ENCODE measurements at places on chromosomes 7 and 10.
A peak's percentile ranks its signal among the peaks of the same experiment; 100 is the strongest.

- DNase-seq: peak; percentile 43
These were observed 409 bp downstream of the DNMBP start for GRCh38 chr10:100009283-100009792.

DNA sequence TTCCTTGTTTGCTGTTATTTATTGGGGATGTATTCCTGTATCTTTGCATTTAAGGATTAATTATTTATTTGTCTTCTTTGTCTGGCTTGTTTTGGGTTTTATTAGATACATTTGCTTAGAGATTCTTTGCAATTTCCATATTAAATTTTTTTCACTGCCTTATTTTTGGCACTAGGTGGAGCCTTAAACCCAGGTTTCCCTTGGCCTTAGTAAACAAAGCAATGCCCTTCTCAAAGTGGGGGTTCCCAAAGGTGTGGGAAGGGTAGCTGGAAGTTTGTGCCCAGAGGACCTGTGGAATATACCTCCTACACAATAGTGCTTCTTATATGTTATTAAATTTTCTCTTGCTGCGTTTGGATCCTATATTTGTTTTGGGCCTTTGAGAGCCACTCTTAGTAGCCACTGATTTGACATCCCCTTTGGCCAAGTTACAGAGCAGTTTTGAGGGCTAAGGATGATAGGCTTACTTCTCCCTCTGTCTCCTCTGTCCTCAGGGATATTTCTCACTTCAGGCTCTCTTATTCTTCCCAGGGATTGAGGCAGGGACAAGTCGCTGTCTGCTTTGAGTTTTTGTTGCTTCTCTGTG, 162.3 kb downstream of the ITGB1 start:
- peak; percentile 23 for DNase-seq

- DNase-seq: no peak
These were observed 50.5 kb downstream of the VIPR2 start for GRCh38 chr7:159094023-159094740.

DNA sequence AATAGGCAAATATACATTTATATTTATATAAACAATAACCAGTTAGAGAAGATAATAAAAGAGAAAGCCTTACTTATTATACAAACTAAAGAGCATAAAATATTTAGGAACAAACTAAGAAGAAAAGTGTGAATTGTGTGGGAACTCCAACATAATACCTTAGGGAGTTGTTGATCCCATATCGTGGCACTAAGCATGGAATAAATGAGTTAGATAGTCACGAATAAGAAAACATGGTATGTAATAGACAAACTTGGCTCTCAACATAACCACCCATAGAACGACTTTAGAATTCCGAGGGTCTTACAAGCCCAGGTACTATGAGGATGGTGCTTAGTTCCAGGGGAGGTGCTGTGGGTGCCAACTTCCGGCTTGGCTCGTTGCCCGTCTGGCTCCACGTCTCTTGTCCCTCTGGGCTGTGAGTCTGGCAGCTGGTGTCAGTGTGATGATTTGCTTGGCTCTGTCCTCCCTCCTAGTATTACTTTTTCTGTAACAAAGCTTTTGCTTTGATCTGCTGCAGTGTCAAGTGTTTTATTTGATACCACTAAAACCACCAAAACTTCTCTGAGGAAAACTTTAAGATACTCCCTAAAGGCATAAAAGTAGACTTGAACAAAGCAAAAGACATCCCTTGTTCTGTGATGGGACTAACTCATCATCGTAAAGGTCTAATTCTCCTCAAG, 9.5 kb upstream of the RBM20 start:
- DNase-seq: no peak

DNA sequence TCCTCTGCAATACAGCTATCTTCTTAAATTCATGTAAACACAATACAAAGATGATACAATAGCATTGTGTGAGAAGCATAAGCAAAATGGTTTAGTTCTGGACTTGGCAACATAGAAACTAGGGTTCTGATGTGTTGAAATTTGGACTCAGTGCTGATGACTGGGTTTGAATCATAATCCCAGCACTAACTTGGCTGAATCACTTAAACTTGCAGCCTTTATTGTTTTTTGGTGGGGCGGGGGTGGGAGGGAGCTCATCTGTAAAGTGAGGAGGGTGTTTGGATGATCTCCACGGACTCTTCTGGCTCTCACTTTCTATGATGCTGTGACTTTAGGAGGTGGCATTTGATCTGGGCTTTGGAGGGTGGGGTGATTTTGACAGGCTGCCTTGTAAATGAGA, 158.2 kb downstream of the WNT2 start:
- no peak for DNase-seq

DNA sequence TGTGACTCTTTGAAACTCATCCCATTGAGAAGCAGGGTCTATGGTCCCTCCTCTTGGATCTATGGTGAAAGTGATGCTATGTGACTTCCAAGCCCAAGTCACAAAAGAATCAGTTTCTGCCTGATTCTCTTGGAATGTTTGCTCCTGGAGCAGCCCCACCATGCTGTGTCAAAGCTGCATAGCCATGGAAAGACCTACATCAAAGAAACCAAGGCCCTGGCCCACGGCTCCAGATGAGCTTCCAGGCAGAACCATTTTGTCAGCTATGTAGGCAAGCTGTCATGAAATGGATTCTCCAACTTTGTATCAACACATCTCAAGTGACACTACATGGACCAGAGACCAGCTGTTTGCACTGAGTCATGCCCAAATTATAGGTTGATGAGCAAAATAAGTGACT, 77.0 kb downstream of the AASS start:
- DNase-seq: no peak

- DNase-seq: peak; percentile 18
These were observed 382.5 kb upstream of the KIAA1217 start for GRCh38 chr10:23826421-23826820.

DNA sequence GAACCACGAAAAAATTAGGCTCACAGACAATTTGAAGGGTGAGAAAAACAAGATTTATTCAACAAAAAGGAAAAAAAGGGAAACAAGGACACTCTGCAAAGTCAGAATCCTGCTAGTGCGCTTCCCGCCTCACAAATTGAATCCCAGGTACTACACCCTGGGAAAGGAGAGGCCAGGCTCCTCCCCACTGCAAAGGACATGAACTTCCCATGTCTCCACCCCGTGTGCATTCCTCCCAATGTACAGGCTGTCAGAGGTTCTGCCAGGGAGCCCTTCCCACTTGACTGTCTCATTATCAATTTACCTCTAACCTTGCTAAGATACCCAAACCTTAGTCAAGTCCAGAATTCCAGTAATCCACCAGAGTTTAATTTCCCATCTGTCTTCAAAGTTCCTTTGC, 70.4 kb upstream of the CDK1 start:
- no peak for DNase-seq

DNA sequence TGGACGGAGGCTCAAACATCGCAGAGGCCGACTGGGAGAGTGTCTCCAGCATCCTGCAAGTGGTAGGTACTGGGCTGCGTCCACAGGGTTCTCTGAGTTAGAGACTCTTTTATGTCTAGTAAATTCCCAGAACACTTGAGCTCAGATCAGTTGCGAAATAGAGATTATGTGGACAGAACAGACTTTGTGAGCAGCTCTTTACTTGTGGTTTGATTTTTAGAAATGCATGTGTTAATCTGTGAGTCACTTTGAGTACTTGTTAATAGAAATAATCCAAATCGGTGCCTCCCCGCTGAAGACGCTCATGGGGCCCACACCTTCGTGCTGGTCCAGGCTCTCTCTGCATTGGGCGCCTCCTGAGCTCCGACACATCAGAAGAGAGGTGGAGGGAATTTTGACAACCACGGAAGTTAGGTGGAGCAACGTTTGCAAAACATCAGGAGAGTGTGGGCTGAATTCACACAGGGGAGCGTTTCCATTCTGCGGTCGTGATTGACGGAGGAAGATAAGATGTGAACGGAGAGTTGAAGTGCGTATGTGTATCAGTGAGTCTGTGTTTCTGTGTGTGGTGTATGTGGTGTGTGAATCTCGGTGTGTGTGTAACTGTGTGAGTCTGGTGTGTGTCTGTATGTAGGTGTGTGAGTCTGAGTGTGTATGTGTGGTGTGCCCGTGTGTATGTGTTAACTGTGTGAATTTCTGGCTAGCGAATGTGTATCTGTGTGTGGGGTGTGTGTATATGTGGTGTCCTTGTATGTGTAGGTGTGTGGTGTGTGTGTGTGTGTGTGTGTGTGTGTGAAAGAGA, 32.1 kb downstream of the PFKP start:
- no peak for DNase-seq

DNA sequence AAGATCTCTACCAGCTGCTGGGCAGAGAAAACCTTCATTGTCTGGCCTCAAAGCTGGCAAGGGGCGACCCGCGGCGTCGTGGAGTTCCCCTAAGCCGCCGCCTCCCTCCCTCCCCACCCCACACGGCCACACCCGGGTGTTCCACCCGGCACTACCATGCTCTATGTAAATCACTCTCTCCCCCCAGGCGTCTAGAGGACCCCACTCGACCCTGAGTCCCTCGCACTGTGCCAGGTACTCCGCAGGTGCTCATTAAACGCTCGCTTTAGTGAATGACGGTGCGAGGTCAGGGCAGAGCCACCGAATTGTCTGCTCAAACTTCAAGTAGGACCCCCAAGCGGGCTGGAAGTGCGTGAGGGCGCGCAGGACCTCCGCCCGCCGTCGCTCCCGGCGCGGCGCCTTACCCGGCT, 628 bp downstream of the PARP12 start:
- DNase-seq: no peak

GRCh38 chr10:101014230-101014884, 14.7 kb downstream of the LZTS2 start:
- peak; percentile 89 for DNase-seq

DNA sequence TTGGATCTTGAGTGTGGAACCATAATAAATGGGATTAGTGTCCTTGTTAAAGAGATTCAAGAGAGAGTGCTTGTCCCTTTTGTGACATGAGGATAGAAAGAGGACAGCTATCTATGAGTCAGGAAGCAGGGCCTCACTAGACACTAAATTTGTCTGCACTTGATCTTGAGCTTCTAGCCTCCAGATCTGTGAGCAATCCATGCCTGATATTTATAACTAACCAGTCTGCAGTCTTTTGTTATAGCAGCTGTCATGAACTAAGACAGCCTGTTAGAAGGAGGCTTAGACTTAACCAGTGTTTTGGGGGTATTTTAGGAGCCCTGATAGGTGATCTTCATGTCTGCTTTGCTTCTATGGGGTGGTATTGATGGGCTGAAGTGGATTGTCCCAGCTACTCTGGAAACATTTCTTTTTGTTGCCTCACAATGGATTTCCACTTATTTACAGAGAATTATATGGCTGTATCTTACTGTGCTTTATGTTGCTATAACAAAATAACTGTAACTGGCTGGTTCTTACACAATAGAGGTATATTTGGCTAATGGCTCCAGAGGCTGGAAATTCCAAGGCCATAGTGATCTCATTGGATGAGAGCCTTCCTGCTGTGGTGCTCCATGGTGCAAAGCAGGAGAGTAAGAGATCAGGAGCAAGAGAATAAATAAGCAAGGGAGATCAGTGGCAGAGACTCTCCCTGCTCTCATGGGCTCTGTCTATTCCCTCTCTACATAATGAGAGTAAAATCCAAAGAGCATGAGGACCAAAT, 23.4 kb upstream of the AKR1C3 start:
- DNase-seq: no peak

DNA sequence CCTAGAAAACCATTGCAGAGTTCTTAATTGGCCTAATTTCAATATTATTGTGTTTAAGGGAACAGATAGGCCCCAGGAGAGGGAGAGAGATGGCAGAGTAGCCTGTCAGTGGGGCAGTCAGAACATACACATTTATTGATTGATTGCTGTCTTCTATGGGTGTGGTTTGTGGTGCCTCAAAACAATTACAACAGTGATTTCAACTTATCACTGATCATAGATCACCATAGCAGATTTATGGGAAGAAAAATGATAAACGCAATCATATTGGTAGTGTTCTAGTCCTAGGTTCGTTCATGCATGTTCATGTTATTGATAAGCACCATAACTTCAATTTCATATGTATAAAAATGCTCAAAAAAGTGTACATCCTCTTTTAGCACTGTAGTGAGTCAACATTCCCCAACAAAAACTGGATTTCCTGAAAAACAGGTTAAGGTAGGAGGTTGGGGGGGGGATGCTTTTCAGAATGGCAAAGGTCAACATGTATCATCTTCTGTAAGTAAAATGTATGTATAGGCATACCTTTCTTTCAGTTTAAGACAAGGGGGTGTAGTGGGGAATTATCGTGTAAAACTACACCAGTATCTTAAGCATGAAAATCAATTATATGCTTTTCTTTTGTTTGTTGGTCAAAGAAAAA, 1.1 kb upstream of the TNKS2 start:
- no peak for DNase-seq

GRCh38 chr10:33861016-33861704, 526.7 kb upstream of the NRP1 start:
- no peak for DNase-seq

DNA sequence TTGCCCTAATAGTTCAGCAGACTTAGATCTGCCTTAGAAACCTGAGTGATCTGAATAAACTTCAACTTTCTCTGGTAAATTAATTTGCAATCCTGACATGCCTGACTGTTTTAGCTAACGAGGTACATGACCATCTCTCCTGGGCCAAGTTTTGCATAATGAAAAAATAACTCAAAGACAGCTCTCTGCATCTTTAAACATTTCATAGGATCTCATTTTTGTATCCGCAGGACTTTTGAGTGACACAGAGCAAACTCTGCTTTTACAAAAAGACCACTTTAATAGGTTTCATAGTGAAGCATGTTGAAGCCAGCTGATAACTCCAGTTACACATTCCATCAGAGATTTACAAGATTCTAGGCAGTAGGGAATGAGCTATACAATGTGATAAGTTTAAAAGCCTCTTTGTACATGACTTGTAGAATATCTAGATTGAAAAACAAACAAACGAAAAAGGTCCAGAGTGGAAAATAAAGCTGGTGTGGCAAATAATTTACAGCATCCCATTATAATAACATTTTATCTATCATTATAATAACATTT, 2.1 kb downstream of the PRKG1 start:
- no peak for DNase-seq

DNA sequence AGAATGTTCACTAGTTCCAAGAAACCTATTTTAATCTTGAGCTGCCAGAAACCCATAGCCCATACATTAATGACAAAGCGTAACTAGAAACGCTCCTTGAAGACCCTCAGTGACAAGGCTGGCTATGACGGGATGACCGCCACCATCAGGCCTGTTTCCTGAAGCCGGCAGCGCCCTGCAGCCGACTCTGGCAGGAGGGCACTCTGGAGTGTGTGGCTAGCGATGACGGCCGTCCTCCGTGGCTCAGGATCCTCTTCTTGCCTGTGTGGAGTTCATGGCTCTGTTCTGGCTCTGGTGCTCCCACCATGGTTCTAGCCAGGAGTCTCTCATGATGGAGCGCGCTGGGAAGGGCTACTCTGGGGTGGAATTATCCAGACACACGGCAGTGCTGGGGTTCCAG, 224.1 kb downstream of the ADARB2 start:
- DNase-seq: no peak

Measured in ELF-1 (cell line).